ENCODE measurements at places on chromosomes 1 and 21. TPM values are rescaled to one million over a fixed set of nuclear protein-coding genes. Genes with fewer than 3 reads are reported as not detected.

Gene IL22RA1
- total RNA-seq = not detected

Gene NTMT2
- not detected for total RNA-seq

Gene MLLT11
- 27.6 TPM for total RNA-seq

Gene MTOR
- 53.8 TPM for total RNA-seq

Gene SLC35F3
- total RNA-seq = 0.87 TPM

Gene RPE65
- total RNA-seq = not detected

Gene NCAM2
- 7.6 TPM for total RNA-seq

Gene SPRR1B
- total RNA-seq = not detected

Gene PTGFRN
- 92.3 TPM for total RNA-seq

Gene LCE1F
- total RNA-seq = not detected

Gene FAM72D
- 0.48 TPM for total RNA-seq

Gene ATAD3C
- total RNA-seq = not detected

Gene OR10Z1
- total RNA-seq = not detected

Gene MEX3A
- total RNA-seq = 11.6 TPM

Gene FCGR3B
- total RNA-seq = not detected

Gene SH2D1B
- total RNA-seq = not detected

Gene CRYBG2
- not detected for total RNA-seq

Gene CEP104
- total RNA-seq = 30.5 TPM

Gene FGR
- not detected for total RNA-seq

Gene LCE3E
- total RNA-seq = not detected

Gene NBPF6
- not detected for total RNA-seq

Gene AMY2A
- total RNA-seq = not detected

Gene KIF26B
- total RNA-seq = 4.0 TPM

Gene GSTM5
- total RNA-seq = not detected

Gene DHCR24
- total RNA-seq = 96.8 TPM

Gene HES2
- 41.8 TPM for total RNA-seq

Gene PRKAA2
- total RNA-seq = 1.3 TPM

Gene FAM163A
- 1.5 TPM for total RNA-seq

Gene CNN3
- 267 TPM for total RNA-seq

Gene VPS26C
- 80.1 TPM for total RNA-seq

Measured in glomerular endothelial cell (primary cell).